Uterus (tissue), 4 donors: ENCODE measurements at places on chromosomes 12 and 14. TPM values are rescaled to one million over a fixed set of nuclear protein-coding genes. Genes with fewer than 3 reads are reported as not detected.

- no peak for DNase-seq
Observed at GRCh38 chr14:55739967-55740648, 160.1 kb downstream of the KTN1 start.

GRCh38 chr12:90207799-90208198 is 499.2 kb upstream of the ATP2B1 start:
- no peak for DNase-seq

- DNase-seq = no peak
Observed at GRCh38 chr12:97283297-97283696, 179.3 kb upstream of the RMST start.

GRCh38 chr12:19576506-19577280 is 137.4 kb downstream of the AEBP2 start:
- no peak for DNase-seq

Gene LUM
- 156 TPM for total RNA-seq
